ENCODE measurements at places on chromosomes 7 and 10.

- no peak for DNase-seq
Measured at GRCh38 chr7:127833641-127834040, 181.6 kb downstream of the SND1 start.

DNA sequence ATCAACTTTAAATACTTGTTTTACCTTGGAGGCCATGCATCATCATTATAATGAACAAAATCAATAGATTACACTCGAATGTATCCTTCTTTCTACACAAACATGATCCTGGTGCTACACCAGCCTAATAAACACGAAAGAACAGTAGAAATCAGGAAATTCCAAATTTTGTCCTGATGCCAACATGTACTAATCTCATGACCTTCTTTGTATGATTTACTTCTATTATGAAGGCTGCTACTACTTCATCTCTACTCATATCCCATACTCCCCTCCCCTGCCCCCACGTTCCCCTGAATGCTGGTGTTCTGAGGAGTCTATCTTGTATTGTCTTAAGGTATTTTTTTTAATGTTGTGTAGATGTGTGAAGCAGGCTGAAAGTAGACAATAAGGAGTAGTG, 315.0 kb downstream of the CACNA2D1 start:
- DNase-seq, result no peak

DNA sequence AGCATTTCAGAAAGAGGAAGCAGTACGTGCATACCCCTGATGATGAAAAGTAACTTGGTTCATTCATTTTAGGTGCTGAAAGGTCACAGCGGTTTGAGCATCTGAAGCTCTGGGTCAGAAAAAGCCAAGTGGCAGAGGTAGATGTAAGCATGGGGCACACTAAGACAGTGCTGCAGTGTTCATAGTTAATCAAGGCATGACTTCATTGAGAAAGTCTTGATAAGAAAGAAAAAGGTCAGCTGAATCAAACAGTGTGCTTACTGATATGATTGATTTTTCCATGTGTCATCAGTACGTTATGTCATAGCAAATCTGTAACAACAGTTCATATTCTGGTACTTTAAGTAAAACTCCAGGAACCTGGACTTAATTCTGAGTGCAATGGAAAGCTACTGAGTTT, 107.7 kb upstream of the PCLO start:
- DNase-seq, result no peak

GRCh38 chr10:486666-487322, 202.7 kb downstream of the DIP2C start:
- DNase-seq, result no peak

DNA sequence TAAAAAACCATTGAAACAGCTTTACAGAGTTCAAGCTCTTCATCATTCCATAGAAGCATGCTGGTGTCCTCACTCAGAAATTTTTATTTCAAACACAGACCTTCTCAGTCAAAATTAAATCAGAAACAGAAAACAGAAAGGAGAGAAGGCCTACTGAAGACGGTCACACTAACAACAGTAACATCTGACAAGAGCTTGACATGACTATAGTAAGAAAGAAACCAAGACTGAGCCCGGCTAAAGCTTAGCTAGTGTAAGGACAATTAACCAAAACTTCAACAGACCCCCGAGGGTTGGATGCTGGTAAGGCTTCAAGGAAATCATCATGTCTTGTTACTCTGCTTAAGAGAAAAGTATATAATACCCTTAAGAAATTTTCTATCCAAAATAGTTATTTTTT, 38.6 kb downstream of the MTPN start:
- no peak for DNase-seq

Data from nucleus accumbens (tissue), 56 donors.